ENCODE measurements at places on chromosomes 16 and 17.

DNA sequence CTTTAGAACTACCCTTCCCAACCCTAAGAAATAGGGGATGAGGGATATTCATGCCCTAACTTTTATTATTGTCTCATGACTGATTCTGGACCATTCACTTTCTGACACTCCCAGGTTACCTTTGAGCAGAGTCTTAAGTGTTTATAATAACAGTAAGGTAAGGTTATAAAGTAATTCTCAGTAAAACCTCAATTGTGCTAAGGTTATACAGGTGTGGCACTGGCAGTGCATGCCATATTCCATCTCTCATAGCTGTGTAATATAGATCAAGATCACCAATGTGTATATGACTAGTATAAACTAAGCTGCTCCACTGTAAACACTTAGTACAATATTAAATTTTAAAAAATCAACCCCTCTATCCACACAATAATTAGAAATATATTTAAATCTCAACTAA lies 89.1 kb downstream of the KCNJ2 start:
- DNase-seq = no peak

DNA sequence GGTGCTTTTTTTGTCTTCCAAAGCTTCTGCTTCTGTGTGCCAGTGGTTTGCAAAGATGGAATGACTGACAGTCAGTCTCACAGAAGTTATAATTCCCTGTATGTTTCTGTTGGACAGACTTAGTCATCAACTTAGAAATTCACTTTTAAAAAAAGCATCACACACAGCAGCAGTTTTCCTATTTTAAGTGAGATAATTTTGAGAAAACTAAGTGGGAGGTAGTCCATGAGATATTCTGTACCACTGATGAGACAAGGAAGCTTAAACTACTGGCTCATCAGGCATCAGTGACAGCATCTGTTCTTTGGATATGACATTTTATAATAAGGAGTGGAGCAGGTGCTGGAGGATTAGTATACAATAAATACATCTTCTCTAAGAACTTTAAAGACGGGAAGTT lies 20.0 kb downstream of the CNP start:
- DNase-seq = no peak

GRCh38 chr16:78705694-78706093 lies 606.2 kb downstream of the WWOX start:
- DNase-seq = no peak

DNA sequence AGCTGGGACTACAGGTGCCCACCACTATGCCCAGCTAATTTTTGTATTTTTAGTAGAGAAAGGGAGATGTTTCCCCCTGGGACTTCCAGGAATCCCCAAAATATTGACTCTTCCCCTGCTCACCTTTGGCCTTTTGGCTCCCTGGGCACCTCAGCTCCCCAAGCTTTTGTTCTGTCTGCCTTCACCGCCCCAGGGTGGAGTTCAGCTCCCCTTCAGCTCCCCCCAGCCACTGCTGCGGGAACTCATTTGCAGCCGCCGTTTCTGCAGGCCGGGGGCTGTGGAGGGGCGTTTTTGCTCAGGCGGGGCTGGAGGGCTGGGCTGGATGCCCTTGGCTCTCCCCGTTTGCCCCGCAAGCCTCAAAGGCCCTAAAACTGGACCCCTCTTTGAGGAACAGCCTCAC lies 47.9 kb downstream of the CRISPLD2 start:
- DNase-seq = no peak

DNA sequence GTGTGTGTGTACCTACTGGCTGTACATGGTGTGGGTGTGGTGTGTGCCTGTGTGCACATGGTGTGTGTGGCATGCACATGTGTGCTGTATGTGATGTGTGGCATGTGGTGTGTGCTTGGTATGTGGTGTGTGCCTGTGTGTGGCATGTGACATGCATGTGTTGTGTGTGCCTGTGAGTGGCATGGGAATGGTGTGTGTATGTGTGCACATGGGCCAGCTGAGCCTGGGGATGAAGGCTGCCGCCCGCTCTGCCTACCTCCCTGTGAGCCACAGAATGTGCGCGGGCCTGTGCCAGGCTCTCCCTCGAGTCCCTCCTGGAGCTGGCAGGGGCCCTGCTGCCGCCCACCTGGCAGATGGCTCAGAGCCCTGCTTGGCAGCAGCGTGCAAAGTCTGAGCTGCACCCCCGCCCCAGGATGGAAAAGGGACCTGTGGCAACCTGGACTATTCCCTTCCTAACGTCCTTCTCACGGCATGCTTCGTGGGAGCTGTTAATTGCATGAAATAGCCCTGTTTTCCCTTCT lies 9.3 kb downstream of the PRSS27 start:
- DNase-seq = no peak

- no peak for DNase-seq
Observed at GRCh38 chr16:83681381-83681956, 126.3 kb upstream of the HSBP1 start.

GRCh38 chr17:4617590-4618351 lies 23.7 kb downstream of the ALOX15 start:
- DNase-seq = no peak

- DNase-seq = no peak
Observed at GRCh38 chr17:19759568-19760549, 11.8 kb upstream of the ALDH3A1 start.

DNA sequence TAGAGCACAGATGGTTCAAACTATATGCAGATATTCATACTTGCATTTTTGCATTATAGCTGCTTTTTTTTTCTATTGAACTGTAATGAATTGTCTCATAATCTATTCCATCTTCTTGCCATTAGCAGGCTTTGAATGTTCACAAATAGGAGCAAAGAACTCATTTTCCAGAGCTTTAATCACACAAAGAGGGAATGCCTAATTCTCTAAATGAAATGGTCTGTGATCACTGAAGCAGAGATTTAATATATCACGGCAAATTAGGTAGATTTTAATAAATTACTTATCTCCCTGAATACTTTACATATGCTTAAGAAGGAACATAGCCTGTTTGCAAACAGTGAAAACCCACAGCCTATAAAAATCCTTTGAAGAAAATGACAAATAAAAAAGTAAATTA lies 97.6 kb upstream of the AKTIP start:
- no peak for DNase-seq

DNA sequence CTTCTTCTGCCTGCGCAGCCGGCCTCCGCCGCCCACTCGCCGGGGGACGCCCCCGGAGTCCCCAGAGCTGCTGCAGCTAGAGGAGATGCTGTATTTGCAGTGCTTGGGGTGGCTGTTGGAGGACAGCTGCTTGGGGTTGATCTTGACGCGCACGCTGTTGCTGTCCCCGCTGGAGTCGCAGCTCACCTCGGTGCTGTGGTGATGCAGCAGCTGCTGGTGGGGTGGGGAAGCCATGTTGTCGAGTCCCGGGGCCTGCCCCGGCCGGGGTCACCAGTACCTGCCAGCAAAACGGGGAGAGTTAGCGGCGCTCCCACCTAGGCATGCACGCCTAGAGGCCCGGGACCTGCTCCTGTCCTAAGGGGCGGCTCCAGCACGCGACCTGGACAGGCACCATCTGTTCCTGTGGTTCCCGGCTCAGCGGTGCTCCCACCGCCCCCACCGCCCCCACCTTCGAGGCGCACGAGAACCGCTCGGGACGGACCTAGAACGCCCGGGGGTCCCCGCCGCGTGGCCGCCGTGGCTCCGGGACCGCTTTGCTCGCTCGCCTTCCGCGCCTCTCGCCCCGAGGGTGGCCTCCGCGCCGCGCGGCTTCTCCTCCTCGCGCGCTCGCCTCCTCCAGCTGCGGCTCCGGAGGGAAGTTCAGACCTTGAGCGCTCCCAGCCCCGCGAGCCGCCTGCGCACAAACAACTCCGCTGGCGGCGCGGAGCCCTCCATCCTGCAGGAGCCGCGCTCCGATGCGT lies 863 bp downstream of the ADCY9 start:
- no peak for DNase-seq

DNA sequence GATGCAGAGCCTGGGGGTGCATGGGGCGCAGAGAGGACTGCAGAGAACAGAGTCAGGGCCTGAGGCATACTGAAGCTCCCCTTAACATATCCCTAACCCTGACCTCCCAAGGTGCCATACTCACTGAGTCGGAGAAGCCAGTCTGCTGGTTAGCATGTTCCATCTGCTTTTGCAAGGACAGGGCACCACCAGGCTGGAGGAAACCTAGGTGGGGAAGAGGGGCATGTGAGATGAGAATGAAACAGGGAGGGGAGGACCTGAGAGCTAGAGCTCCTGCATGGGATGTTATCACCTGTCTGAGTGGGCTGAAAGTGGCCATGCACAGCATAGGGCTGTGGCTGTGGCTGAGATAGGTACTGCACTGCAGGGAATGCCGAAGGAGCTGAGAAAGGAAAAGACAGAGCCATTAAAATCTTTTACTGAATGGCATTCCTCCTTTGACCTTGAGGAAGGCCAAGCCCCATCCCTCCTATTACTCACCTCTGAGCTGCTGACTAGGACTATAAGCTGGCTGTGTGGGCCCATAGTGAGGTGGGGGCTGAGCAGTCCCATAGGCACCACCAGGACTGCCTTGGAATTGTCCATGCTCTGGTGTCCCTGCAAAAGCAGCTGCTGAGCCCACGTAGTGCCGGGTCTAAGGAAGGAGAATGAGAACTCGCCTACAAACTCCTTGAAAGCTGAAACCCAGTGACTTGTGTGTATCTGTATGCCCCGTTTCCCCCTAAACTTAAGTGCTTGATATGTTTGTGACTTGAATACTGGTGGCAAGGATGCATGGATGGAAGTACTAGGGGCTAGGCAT lies 1.9 kb downstream of the GPS2 start:
- DNase-seq = no peak

DNA sequence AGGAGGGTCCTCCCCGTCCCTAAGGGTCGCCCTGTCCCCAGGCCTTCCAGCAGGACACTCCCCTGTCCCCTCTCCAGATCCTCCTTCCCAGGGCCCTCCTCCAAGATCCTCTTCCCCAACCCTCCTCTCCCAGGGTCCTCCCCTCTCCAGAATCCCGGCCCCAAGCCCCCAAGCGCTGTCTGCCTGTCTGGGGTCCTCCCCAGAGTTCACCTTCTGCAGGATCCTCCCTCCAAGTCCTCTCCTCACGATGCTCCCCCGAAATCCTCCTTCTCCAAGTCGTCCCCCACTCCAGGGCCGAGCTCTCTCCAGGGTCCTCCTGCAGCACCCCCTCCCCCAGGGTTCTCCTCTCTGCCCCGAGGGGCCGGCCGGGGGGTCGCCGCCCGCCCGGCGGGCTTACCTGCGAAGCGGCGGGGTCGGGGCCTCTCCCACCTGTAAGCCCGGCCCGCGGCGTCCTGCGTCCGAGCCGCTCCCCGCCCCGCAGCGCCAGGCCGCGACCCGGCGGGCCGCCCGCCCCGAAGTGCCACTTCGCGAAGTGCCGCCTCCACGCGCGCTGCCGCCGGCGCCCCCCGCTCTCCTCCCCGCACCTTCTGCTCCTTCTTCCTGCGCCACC lies 678 bp upstream of the BAIAP2 start:
- DNase-seq = no peak

GRCh38 chr17:78174870-78175642 lies 6.7 kb downstream of the SYNGR2 start:
- no peak for DNase-seq

DNA sequence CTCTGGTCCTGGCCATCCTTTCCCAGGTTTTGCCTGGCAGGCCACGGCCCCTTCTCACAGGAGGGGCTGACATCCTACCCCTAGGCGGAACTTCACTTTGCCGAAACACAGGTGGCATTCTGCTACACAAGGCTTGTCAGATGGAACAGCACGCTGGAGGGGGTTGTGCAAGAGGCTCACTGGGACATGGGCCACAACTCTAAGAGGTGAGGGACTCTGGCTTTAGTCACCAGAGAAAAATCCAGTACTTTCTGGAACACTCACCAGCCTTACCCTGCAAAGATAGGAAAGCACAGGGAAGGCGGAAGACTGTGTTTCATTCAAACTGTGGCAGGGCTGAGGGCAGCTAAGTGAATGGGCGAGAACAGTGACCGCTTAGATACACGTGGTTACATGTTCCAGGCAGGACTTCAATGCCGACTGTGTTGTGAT lies 18.3 kb downstream of the CDC42EP4 start:
- no peak for DNase-seq

GRCh38 chr16:48450367-48450766 lies 65.2 kb upstream of the SIAH1 start:
- DNase-seq = no peak

GRCh38 chr17:2084766-2085647 lies 30.1 kb downstream of the HIC1 start:
- no peak for DNase-seq

DNA sequence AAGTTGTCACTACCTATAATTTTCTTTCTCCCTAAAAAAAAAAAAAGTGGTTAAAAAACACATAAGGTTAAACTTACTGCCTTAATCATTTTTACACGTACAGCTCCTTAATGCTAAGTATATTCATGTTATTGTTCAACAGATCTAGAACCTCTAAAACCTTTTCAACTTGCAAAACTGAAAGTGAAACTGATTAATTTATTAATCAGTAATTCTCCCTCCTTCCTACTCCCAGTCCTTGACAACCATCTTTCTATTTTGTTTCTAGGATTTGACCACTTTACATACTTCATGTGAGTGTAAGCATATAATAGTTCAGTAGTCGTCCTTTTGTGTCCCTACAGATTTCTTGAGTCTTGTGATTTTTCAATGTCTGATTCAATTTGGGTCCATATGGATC lies 251.4 kb upstream of the KIF2B start:
- DNase-seq = no peak

GRCh38 chr17:39813631-39814030 lies 50.5 kb downstream of the IKZF3 start:
- DNase-seq = no peak

DNA sequence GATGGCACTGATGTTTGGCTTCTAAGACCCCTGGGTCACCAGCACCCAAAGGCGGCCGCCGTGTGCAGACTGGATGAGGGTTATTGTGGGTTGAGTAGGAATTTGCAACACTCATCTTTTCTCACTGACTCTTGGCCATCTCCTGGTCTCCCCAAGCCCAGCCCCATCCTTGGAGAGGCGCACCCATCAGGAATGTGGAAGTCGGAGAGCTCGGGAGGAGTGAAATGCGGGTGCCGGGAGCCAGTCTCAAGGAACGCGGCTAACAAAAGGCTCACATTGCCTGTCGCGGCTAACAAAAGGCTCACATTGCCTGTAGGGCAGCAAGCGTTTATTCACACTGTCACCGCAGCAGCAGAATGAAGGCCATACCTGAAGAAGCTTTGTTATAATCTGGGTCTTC lies 248.6 kb downstream of the FOXL1 start:
- DNase-seq = no peak

DNA sequence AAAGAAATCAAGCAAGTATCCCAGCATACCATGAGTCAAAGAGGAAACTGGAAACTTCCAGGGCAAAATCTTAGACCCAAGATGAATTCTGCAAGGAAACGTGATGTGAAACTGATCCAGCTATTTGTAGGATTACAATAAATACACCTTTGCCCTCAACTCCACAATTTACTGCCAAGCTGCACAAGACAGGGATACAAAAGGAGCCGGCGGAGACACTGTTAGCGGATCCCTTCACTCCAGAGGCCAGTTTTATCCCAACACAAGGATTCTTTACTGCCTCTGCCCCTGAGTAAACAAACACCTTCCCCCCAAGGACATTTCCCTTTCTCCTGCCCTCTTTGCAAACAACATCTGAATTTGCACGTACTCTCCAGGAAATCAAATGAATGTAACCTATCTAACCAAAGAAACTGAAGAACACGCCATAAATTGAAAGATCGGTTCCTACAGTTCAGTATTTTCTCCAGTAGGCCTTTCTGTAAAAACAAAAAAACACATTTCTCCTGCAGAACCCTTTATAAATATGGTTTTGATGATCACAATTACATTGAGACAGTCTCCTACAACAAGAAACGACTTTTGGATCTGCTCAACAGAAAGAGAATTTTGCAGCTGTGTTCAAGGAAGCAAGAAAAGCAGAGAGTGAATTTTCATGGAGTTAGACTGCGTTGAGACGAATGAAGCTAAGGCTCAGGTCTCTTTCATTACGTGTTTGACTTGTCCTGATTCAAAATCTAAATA lies 1.4 kb upstream of the CBX2 start:
- no peak for DNase-seq

All from NCI-H1048 (cell line).